ENCODE measurements at places on chromosomes 13 and 19.

DNA sequence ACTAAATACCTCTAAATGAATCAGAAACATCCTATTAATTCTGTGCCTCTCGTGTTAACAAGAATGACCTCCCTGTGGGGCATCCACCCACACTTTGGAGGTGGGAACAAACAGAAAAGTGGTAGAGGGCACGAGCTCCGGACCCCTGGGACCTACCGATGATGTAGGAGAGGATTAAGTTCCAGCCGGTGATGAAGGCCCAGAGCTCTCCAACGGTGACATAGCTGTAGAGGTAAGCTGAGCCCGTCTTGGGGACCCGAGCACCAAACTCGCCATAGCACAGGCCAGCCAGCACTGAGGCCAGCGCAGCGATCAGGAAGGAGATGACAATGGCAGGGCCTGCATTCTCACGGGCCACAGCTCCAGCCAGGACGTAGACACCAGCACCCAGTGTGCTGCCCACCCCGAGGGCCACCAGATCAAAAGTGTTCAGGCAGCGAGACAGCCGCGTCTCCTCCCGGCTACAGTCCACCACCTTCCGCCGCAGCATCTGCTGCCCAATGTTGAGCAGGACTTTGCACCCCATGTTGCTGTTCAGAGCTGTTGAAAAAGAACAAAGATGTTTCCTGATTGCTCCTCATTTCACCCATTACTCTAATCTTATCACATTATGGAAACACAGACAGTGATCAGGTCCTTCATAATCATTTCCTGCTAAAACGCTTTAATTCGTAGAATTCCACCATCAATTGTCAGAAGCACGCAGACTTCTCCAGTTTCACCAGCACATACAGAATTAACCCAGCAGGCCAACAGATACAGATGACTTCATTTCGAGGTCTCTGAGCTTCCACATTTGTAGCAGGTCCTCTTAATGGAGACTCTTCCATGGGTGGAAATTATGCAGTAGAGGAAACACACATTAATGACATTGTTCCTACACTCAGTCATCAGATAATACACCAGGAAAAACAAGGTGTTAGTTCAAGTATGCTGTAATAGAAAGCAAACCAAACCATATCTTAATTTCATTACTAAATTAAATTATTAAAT, 59.5 kb downstream of the SLC7A1 start:
- DNase-seq: no peak

GRCh38 chr13:73602295-73602694, 531.9 kb downstream of the KLF12 start:
- no peak for DNase-seq

GRCh38 chr19:48560095-48560530, 8.1 kb downstream of the SULT2B1 start:
- no peak for DNase-seq

DNA sequence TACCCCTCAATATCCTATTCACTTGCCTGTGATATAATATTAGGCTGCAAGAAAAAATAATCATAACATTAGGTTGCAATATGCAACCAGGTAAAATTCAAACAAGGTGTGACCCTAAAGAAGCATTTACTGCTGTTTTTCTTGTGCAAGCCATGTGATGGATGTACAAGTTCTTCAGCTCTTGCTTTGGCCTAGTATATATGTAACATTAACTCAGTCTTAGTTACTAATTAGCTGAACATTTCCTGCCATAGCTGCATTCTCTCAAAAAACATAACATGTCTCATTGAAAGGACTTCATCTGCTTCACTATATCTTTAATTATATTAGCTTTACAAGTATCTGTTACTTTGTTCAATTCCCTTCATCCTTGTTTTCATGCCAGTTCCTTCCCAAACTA, 406.8 kb upstream of the HTR2A start:
- no peak for DNase-seq

DNA sequence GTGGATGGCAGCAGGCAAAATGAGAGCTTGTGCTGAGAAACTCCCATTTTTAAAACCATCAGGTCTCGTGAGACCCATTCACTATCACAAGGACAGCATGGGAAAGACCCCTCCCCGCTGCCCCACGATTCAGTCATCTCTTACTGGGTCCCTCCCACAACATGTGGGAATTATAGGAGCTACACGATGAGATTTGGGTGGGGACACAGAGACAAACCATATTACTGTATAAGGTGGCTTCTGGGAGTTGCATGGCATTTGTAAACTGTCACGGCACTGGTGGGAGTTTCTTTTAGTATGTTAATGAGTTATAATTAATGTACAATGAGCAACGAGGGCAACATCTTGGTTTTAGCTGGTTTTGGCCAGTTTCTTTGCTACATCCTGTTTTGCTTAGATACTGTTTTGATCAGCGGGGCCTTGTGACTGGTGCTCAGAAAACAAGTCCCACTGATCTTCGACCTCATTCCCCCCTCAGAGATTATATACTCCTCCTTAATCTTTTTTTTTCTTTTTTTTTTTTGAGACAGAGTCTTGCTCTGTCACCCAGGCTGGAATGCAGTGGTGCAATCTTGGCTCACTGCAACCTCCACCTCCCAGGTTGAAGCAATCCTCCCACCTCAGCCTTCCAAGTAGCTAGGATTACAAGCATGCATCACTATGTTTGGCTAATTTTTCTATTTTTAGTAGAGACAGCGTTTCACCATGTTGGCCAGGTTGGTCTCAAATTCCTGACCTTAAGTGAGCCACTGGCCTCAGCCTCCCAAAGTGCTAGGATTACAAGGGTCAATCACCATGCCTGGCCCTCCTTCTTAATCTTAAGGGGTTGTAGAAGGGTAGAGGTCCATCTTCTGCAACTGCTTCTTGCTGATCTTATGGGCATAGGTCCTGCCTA, 21.3 kb upstream of the ZNF599 start:
- no peak for DNase-seq

- no peak for DNase-seq
These were observed 56.2 kb upstream of the GPR183 start for GRCh38 chr13:99363391-99363790.

GRCh38 chr13:73825143-73825542, 309.1 kb downstream of the KLF12 start:
- DNase-seq: no peak

DNA sequence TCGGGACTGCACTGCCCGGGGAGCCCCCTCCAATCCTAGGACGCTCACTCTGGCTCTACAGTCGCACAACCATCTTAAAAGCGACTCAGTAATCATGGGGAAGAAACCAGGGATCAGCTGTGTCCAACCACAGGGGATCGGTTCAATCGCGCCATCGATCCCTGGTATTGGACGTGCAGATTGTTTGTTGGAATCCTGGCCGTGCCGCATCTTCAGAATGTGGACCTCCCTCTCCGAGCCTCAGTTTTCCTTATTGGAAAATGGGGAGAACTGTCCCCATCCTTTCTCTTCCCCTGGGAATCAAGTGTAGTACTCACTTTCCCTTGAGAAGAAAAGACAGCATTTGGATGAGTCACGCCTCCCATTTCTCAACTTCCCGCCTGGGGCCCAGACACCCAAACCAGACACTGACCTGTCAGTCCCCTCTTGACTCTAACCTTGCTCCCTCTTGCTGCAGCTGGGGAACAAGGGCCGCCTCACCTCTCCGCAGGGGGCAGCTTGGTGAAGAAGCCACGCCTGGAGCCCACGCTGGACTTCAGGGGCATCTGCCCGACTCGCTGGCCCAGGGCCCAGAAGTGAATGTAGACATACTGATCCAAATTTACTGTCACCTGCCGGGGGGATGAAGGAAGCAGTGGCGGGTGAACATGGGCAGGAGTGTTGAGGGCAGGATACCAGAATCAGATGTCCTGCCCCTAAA, 17.6 kb downstream of the EMP3 start:
- no peak for DNase-seq

DNA sequence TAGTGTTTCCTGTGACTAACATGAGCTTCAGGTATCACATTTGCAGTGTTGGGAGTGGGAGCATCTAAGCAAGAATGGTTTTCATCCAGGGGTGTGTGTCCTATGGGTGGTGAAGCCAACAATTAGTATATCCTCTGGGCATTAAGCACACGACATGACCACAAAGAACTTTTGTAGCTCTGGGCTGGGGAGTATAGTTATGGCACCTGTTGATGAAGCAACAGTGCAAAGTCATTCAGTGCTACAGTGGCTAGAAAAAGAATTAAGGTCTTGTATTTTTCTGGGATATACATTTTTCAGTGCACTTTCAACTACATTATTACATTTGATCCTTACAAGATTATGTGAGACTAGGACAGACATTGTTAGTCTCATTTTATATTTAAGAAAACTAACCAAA, 21.8 kb downstream of the CCNA1 start:
- DNase-seq: no peak

DNA sequence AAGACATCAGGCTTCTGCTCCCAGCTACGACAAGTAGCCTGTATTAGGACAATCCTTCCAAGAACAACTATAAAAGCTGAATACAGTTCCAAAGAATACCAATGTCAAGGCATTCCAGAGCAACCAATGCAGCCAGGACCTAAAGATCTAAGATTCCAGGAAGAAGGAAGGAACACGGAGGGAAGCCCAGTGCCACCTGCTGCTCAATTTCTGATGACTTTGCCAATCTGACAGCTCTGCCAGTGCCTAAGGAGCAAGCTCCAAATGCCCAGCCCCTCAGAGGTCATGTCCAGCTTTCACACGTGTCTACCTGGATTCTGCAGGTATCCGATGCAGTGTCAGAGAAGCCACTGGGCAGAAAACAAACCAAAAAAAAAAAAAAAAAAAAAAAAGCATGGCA, 164.4 kb downstream of the IRS2 start:
- no peak for DNase-seq

DNA sequence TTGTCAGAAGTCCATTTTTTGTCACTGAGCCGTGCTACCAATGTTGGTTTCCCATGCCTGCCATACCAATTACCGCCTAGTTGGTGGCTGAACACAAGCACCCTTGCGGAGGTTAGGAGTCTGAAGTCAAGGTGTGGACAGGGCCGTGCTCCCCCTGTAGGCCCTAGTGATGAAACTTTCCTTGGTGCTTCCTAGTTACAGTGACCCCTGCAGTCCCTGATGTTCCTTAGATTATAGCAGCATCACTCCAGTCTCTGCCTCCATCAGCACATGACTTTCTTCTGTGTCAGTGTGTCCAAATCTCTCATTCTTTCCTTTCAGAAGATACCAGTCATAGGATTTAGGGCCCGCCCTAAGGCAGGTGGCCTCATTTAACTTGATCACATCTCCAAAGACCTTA, 99.0 kb downstream of the MYO16 start:
- DNase-seq: no peak

DNA sequence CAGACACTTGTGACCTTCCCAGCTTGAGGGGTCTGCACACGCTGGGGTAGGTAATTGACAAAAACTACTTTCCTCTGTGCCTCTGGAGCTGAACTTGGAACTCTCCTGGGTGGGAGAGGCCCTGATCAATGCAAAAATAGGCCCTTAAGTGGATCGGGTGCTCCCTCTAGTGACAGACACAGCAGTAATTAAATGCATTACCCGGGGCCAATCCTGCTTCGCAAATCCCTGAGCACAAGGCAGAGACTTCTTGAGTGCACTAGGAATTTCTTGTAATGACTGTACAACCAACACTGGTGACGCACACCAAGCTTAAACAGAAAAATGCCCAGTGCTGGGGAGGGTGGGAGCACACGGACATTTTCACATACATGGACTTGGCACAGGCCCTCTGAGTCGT, 10.6 kb upstream of the UBE2S start:
- peak; percentile 78 for DNase-seq

GRCh38 chr13:36193151-36193855, 21.1 kb downstream of the SOHLH2 start:
- DNase-seq: peak; percentile 33

DNA sequence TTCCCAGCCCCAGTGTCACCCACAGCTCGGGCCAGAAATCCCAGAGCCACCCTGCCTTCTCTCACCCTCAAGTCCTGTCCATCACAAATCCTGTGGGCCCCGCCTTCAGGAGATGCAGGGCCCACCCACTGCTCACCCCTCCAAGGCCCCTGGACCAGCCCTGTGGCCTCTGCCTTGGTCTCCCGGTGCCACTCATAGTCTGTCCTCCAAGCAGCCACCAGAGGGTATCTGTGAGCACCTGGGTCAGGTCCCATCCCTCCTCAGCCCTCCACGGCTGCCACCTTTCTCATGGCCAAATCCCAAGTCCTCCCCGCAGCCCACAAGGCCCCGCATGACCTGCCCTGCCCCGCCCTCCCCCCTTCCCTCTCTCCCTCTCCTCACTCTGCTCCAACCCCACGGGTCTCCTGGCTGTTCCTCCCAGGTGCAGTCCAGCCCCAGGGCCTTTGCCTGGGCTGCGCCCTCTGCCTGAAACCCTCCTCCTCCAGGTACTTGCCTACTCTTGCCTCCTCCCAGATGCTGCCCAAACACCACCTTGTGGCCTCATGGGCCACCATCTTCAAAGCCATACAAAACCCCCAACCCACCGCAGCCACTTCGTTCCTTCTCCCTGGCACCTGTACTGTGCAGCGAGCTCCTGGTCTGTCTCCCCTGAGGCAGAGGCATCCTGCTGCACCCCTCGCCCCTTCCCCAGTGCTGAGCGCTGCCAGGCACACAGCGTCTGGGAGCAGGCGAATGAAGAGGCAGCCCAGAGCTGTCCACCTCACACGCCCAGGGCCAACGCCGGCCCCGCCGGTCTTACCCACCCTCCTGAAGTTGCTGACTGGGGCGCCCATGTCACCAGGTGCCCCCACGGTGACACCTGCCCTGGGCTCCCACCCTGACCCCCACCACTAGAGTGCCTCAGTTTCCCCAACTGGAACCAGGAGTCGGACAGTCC, 13.2 kb upstream of the UQCR11 start:
- DNase-seq: no peak
